NCI-H510A (cell line): ENCODE measurements at places on chromosomes 12 and 14.

- DNase-seq, result no peak
Observed at GRCh38 chr12:79053394-79053793, 188.8 kb downstream of the SYT1 start.

- no peak for DNase-seq
Observed at GRCh38 chr12:94372461-94372860, 87.2 kb downstream of the CEP83 start.

DNA sequence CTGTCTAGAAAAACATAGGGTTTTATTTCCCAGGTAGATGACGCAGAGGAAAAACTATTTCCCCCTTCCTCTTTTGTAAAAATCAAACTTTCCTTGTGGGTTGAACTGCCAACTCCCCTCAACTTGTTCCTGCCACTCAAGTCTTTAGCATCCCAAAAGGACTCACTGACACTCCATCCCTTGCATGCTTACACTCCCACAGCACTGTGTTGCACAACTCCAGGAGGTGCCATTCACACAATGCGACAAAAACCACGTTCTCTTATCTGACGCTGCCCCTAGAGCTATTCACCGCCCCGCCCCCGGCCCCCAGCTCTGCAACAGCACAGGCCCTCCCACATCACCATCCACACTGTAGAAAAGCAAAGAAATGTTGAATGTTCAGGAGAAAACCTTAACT, 16.9 kb upstream of the STON2 start:
- no peak for DNase-seq

DNA sequence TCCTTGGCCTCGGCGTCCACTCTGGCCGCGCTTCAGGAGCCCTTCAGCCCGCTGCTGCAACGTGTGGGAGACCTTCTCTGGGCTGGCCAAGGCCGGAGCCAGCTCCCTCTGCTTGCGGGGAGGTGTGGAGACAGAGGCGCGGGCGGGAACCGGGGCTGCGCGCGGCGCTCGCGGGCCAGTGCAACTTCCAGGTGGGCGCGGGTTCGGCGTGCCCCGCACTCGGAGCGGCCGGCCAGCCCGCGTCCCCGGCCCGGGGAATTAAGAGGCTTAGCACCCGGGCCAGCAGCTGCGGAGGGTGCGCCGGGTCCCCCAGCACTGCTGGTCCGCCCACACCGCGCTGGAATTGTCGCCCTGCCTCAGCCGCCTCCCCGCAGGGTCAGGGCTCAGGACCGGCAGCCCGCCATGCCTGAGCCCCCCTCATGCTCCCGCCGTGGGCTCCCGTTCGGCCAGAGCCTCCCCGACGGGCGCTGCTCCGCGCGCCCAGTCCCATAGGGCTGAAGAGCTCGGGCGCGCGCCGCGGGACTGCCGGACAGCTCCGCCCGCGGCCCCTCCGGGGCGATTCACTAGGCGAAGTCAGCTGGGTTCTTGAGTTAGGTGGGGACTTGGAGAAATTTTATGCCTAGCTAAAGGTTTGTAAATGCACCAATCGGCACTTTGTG, 673.9 kb downstream of the SLC16A7 start:
- DNase-seq, result no peak

DNA sequence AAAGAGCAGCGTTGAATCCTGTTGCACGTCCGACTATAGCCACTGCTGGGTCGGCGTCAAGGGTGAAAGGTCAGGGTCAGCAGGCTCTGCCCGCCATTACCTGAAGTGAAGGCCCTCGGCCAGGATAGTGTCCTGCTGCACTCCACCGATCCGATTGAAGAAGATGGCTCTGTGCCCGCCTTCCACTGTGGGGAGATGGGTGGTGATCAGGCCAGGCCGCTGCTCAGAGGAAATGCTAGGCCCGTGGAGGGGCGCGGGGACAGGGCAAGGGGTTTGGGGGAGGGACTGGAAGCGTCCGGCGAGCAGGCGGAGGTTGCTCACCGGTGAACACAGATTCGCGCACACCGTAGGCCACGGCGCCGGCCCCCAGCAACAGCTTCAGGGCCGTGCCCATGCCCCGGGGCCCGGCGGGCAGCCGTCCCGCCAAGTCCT, 352 bp downstream of the PHB2 start:
- no peak for DNase-seq

- DNase-seq, result no peak
Observed at GRCh38 chr12:38144601-38145436, 171.8 kb upstream of the ALG10B start.

DNA sequence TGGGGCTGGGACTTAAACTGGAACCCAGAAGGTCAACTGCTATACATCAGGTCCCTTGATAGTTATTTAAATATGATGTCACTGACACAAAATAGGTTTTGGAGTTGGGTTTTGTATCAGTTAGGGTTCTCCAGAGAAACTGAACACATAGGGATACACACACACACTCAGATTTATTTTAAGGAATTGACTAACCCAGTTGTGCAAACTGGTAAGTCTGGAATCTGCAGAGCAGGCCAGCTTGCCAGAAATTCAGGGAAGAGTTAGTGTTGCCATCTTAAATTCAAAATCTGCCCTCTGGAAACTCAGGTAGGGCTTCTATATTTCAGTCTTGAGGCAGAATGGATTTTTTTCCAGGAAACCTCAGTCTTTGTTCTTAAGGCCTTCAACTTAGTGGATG, 36.9 kb downstream of the MAPK1IP1L start:
- DNase-seq, result no peak

DNA sequence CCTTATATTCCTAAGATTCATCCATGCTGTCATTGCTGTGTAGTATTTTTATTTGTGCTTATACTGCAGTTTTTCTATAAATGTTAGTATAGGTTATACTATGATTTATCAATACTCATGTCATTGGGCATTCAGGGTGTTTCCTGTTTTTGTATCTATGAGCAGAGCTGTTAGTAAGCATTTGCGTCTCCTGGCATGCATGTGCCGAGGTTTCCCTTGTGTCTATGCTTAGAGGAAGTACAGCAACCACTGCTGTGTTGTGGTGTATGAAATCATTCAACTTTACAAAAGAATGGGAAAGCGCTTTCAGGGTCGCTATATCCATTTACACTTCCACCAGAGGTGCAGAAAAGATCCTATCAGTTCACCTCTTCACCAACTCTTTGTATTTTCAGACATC, 122.7 kb downstream of the RGS6 start:
- DNase-seq, result no peak

DNA sequence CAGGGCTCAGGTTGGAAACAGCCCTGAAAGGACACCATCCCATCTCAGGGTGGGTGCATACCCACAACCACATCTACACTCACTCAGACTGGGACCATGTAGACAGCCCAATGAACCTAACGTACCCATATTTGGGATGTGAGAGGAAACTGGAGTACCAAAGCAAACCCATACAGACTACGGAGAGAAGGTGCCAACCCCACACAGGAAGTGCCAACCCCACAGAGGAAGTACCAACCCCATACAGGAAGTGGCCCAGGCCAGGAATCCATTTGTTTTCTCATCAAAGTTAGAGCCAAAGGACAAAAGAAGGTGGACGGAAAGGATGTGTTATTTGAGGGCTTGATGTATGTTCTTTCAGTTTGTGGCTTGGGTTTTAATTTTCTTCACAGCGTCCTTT, 19.5 kb upstream of the SPIC start:
- no peak for DNase-seq

GRCh38 chr14:68544081-68544892, 248.6 kb downstream of the ZFP36L1 start:
- no peak for DNase-seq
